NCI-H460 (cell line): ENCODE measurements at places on chromosomes 2 and 18.

DNA sequence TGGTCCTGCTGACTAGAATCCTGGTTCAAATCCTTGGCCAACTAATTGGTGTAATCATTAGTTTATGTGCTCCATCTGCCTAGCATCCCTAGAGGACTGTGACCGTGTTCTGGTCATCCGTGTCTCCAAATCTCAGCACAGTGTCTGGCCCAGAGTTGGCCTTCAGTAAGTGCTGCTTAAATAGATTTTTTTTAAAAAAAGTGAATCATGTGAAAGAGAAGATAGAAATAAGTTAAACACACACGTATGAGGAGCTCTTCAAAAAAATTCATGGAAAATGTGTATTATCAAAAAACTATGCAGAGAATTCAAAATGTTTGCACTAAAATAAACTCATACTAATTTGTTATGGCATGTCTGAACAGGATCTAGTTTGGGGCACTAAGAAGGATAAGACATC lies 129.3 kb upstream of the TLK1 start:
- no peak for DNase-seq

GRCh38 chr2:23901966-23902846 lies 24.7 kb downstream of the ATAD2B start:
- DNase-seq: peak; percentile 24

GRCh38 chr2:231751042-231751815 lies 29.9 kb downstream of the PDE6D start:
- DNase-seq: no peak

DNA sequence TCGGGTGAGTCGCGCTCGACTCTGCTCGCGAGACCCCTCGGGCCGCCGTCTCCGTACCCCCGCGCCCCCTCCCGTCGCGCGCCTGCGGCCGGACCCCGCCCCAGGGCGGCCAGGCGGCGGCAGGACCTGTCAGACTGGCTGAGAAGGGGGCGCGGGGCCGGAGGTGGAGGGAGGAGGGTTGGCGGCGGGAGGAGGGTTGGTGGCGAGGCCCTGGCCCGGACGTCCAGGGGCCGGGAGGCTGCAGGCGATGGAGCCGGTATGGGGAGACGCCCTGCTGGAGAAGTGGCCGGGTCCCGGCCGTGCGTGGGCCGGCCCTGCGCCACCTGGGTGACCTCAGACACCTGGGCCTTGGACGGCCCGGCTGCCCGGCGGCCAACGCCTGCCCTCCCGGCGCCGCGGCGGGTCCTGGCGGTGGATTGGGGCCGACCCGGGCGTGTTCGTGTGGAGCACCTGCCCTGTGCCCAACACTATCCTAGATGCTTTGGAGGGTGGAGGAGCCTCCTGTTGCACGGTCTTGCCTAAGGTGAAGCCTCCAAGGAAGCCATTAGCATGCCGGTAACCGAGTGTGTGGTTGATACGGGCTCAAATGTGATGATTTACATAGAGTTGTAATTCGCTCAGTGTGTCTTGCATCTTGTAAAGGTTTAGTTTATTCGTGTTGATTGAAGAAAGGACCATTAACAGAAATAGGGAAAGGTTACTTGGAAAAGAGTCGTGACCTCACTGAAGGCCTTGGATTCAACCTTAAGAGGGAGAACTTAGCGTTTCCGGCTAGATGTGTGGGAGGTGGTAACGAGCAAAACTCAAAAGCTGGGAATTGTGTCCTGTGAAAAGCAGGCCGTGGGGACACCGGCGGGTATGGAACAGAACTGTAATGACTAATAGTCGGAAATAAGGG lies 550 bp downstream of the MYL12B start:
- DNase-seq: no peak

DNA sequence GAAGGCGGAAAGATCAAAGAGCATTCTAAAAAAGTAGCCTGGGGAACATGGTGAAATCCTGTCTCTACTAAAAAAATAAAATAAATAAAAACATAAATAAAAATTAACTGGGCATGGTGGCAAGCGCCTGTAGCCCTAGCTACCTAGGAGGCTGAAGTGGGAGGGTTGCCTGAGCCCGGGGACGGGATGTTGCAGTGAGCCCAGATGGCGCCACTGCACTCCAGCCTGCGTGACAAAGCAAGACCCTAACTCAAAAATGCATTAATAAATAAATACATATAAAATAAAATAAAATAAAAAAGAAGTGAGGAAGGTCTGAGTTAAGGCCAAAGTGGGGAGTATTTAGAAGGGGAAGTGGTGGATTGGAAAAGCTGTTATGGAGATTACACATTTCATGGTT lies 1.3 kb upstream of the PSMD14 start:
- DNase-seq: no peak

- DNase-seq: no peak
Observed at GRCh38 chr2:51027442-51027841, 4.5 kb downstream of the NRXN1 start.

DNA sequence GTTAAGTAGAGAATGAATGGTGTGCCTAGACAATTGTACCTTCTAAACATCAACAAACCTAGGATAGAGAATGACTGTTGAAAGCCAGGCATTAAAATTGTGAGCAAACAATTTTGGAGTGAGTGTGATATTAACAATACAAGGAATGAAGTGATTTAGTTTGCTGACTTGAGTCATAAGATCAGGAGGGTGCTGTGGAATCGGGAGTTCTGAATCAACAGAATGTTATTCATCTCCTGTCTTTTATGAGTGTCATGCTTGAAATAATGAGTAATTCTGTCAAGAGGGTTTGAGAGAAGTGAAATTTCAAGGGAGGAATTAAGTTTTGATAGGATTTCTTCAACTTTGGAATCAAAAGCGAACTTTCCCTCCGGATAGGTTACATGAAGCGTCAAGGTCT lies 214.4 kb upstream of the DSEL start:
- no peak for DNase-seq
